ENCODE measurements at places on chromosomes 1 and 21. TPM values are rescaled to one million over a fixed set of nuclear protein-coding genes. Genes with fewer than 3 reads are reported as not detected.

DNA sequence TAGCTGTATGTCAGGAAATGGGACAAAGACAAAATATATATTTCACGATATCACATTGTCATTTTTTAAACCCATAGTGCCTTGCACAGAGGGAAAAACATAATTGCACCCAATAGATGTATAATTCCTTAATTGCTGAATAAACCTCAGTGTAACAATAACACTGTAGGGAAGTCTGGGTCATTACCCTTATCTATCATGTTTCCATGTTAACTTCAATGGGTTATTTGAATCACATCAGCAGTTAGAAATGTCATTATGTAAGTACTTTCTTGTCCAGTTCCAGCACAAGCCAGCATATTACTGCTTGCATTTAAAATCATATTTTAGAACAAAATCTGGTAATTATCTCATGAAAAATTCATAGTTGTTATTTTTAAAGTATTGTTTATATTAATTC, 222.7 kb downstream of the HMCN1 start:
- H3K27ac ChIP-seq: no peak overlapping the region
- no peaks in the 10 kb centered on the region for H3K27me3 ChIP-seq
- no peaks in the 10 kb centered on the region for H3K4me1 ChIP-seq

GRCh38 chr1:248828845-248829244, 3.1 kb upstream of the SH3BP5L start:
- no peaks in the 10 kb centered on the region for H3K27me3 ChIP-seq
- no peak overlapping the region for H3K4me3 ChIP-seq
- peaks cover 23% of the 10 kb centered on the region for H3K4me1 ChIP-seq
- no peak overlapping the region for H3K27ac ChIP-seq
- no peak for DNase-seq

DNA sequence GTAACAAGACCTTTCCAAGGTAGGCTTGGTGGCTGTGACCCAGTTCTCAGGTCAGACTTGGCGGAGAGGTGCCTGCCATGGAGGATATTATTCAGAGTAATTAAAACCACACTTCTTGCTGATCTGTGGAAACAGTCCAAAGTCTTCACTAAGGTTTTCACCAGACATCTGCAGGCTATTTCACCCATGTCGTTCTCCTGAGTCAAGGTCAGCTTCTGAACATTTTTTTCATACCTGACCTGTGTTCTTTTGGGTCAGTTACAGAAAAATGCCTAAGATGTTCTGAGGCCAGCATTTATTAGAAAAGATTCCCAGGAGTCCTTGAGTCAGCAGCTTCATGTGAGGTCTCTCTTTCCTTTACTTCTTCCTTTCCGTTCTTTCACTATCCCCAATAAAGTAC, 54.9 kb downstream of the RGL1 start:
- H3K27ac ChIP-seq: no peak overlapping the region
- H3K4me3 ChIP-seq: no peak overlapping the region
- H3K4me1 ChIP-seq: no peaks in the 10 kb centered on the region
- H3K36me3 ChIP-seq: no peaks in the 10 kb centered on the region
- H3K27me3 ChIP-seq: no peaks in the 10 kb centered on the region

DNA sequence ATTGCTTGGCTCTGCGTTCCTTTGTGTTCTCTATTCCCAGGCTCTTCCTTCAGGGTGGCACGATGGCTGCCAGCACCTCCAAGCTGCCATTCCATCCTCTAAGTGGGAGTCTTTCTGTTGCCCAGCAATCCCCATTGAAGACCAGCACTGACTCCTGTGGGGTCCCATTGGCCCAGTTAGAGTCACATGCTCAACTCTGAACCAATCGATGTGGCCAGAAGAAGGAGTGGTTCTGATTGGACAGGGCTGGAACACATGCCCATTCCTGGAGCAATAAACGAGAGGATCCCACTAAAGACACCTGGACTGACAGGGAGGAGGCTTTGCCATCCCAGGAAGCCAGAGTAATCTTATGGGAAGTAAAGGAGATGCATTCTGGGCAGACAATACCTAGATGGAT, 97.2 kb upstream of the IGSF21 start:
- no peak overlapping the region for H3K4me3 ChIP-seq
- DNase-seq: no peak
- no peaks in the 10 kb centered on the region for H3K36me3 ChIP-seq
- no peaks in the 10 kb centered on the region for H3K27me3 ChIP-seq
- H3K27ac ChIP-seq: no peak overlapping the region

DNA sequence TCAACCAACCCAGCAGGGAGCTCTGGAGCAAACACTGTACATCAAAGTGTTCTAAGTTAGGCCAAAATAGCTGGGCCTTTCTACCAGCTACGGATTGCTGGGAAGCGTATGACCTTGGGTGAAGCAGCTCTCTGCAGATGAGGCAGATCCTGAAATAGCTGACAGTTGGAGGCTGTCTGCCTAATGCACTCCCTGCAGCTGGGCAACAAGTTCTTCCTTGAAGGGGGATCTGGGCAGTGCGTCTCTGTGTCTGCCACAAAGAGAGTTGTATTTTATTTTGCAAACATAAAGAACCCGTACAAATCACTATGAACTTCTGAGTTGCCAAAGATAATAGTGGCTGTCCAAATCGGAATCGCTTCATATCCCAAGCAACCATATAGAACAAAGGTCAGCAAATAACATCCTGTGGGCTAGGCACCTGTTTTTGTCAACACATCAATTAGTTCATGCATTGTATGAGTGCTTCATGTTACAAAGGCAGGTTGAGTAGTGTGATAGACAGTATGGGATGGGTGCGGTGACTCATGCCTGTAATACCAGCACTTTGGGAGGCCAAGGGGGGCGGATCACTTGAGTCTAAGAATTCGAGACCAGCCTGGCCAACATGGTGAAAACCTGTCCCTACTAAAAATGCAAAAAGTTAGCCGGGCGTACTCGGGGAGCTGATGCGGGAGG, 29.1 kb upstream of the KLF17 start:
- no peaks in the 10 kb centered on the region for H3K27me3 ChIP-seq
- no peaks in the 10 kb centered on the region for H3K36me3 ChIP-seq
- H3K4me1 ChIP-seq: no peaks in the 10 kb centered on the region
- no peak for DNase-seq

- DNase-seq: no peak
- H3K4me1 ChIP-seq: peaks cover 41% of the 10 kb centered on the region
- H3K4me3 ChIP-seq: no peak overlapping the region
- no peaks in the 10 kb centered on the region for H3K27me3 ChIP-seq
- no peaks in the 10 kb centered on the region for H3K36me3 ChIP-seq
- no peak overlapping the region for H3K27ac ChIP-seq
These were observed 85.7 kb downstream of the ITPKB start for GRCh38 chr1:226653311-226653921.

DNA sequence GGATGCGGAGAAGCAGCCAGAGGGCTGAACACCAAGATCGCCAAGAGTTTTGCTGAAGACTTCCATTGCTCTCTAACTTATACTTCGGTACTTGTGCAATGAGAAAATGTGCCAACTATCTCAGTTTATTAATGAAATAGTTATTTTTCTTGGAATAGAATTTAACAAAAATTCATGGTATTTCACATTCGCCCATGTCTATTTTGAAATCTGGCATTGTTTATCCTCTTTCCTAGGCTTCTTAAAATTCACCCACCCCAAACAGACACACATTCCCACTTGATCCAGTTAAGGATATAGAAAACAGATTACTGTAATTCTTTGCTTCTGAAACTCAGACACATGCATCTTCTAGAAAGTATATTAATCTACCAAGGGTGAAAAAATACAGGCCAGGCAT, 56.3 kb upstream of the ADAMTS5 start:
- no peaks in the 10 kb centered on the region for H3K4me1 ChIP-seq
- H3K27me3 ChIP-seq: no peaks in the 10 kb centered on the region
- DNase-seq: no peak

DNA sequence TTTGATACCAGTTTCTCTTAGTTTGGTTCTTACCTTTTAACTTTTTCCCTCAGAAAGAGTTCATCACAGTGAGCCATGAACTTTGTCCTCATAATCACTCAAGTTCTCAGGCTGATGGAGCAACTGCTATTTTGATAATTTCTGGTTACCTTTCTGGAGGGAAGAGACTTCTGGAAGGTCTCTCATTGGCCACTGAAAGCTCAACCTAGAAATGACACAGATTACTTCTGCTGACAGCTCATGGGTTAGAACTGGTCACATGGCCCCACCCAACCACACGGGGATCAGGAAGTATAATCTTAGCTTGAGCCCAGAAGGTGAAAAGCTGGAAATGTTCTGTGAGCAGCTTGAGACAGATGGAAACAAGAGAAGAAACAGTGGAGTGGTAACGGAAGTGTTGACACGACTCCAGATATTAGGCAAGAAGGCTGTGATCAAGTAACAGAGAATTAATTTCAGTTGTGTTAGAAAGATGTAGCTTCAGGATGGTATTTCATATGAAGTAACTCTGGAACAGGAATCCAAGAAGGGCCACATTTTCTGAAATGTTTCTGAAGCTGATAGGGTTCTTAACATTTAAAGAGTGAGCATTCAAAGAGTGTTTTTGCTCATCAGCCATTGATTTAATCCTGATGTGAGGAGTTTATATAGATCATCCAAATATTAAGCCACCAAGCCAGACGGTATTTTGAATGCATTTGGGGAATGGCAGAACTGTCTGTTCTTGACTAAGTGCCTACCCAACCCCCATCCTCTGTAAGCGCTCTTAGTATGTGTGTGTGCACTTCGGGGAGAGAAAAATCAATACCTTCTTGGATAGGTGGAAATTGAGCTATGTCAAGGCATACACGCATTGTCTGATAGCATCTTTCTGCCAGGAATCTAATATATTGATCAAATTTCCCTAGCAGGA, 21.9 kb upstream of the XPR1 start:
- DNase-seq: peak; percentile 51
- no peaks in the 10 kb centered on the region for H3K27me3 ChIP-seq
- no peaks in the 10 kb centered on the region for H3K36me3 ChIP-seq
- H3K4me1 ChIP-seq: peaks cover 60% of the 10 kb centered on the region

- H3K4me1 ChIP-seq: no peaks in the 10 kb centered on the region
- no peak overlapping the region for H3K4me3 ChIP-seq
- H3K27ac ChIP-seq: no peak overlapping the region
These were observed 213.0 kb upstream of the PRMT6 start for GRCh38 chr1:106843518-106843917.

DNA sequence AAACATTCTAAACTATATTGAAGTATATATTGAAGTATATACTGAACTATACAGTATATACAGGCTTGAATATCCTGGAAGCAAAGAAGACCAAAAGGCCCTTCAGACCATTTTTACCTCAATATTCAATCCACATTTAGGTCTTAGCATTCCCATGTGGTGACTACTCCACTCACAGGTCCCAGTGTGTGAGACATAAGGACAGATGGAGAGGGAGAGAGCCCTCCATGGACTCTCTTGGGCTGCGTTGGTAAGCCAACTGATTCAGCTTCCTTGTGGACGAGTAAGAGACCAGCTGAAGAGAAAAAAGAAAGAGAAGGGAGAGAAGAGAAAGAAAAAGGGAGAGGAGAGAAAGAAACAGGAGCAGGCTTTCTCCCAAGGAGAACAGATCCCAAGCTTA, 37.3 kb upstream of the ZRANB2 start:
- H3K36me3 ChIP-seq: no peaks in the 10 kb centered on the region
- no peak overlapping the region for H3K4me3 ChIP-seq
- H3K4me1 ChIP-seq: no peaks in the 10 kb centered on the region
- H3K27ac ChIP-seq: no peak overlapping the region

- H3K27ac ChIP-seq: no peak overlapping the region
- no peaks in the 10 kb centered on the region for H3K27me3 ChIP-seq
- no peak overlapping the region for H3K4me3 ChIP-seq
- H3K4me1 ChIP-seq: no peaks in the 10 kb centered on the region
These were observed 15.4 kb upstream of the SUCO start for GRCh38 chr1:172517545-172517944.

- H3K27ac ChIP-seq: no peak overlapping the region
- H3K27me3 ChIP-seq: no peaks in the 10 kb centered on the region
- no peak for DNase-seq
- H3K4me3 ChIP-seq: no peak overlapping the region
These were observed 1.9 kb upstream of the PTPRU start for GRCh38 chr1:29234471-29234870.

DNA sequence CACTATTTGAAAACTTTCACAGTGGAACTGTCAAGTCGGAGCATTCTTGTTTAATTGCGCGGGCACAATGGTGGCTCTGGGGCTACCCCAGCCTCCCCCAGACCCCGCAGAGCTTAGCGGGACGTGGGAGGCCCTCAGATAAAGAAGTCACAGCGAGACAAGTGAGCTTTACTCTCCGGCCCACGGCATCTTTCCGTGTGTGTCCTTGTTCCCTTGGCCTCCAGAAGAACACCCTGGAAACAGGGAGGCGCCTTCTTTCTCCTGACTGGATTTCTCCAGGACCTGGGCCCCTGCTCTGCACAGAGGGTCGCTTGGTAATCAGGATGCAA, 382.8 kb downstream of the RRAGC start:
- H3K4me3 ChIP-seq: no peak overlapping the region
- H3K27me3 ChIP-seq: no peaks in the 10 kb centered on the region
- H3K27ac ChIP-seq: no peak overlapping the region
- H3K36me3 ChIP-seq: no peaks in the 10 kb centered on the region
- H3K4me1 ChIP-seq: peaks cover 17% of the 10 kb centered on the region

DNA sequence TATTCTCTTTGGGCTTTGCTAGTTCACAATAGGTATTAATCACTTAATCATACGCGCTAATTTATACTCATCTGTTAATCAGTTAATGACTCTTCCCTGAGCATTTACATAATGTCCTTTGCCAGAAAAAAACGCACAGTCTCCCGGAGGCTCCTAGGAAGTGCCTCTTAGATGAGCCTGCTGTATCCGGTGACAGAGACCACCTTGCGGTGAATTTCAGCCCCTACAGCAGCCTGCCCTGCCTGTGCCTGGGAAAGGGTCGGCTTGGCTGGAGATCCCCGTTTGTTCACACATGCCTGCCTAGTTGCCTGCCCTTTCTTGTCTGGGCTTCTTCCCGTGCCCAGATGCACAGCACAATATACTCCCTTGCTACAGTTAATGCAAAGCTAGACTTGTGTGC, 152.9 kb downstream of the ZBTB18 start:
- no peak overlapping the region for H3K4me3 ChIP-seq
- H3K36me3 ChIP-seq: no peaks in the 10 kb centered on the region
- no peaks in the 10 kb centered on the region for H3K27me3 ChIP-seq
- H3K4me1 ChIP-seq: no peaks in the 10 kb centered on the region
- H3K27ac ChIP-seq: no peak overlapping the region

Gene LPAR3
- total RNA-seq: 19.7 TPM

Gene FCER1A
- total RNA-seq: not detected

Gene EPHB2
- total RNA-seq: 7.9 TPM

Gene S100A16
- total RNA-seq: 42.5 TPM

Gene S100A12
- total RNA-seq: not detected

Gene LCE1A
- total RNA-seq: not detected

Measured in body of pancreas (tissue), 4 donors.